ENCODE measurements at places on chromosomes 4 and X.

- no peak for DNase-seq
Measured at GRCh38 chr4:169100670-169101101, 90.6 kb upstream of the CBR4 start.

DNA sequence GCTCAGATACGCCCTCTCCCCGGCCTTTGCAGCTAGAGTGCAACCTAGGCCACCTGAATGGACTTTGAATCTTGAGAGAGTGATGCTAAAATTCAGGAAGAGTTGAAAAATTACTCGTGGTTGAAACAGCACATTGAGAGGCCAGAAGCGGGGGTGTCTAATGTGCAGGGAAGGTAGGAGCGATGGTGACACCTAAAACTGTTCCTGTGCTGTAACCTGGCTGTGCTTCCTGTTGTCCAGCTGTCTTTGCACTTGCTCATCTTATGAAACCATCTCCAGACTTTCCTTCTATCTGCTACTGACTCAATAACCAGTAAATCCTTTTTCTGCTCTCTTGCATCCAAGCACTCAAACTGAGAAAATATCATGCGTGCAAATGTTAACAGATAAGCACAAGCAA lies 106.4 kb upstream of the RPS6KA3 start:
- no peak for DNase-seq

DNA sequence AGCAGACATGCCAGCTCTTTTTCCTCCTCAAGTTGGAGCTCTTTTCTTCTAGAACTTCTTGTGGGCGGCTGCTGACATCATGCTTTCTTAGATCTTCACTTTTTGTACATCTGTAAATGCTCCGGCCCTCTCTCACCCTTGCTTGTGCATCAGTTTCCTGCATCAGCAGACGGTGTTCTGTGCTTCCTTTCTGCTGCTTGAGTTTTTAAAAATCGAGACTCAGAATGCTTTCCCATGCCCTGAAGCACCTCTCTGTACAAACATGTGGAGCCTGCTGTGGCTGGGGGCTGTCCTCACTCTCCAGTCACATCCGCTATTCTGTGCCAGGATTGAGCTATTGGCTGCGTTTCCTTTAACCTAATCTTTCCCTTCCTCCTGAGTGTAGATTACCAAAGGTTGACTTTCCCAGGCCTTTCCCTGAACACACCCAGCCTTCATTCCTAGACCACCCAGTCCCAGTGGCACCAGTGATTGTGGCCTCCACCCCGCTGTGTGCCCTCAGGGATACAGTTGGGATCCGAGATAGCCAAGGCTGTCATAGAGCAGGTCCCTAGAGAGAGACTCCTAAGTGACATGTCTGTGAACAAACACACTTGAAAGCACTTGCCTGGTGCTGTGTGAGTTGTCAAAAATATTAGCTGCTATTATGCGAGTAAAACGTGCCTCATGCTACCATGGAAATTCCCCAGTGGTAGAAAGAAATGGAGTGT lies 41.9 kb downstream of the TNIP2 start:
- no peak for DNase-seq

DNA sequence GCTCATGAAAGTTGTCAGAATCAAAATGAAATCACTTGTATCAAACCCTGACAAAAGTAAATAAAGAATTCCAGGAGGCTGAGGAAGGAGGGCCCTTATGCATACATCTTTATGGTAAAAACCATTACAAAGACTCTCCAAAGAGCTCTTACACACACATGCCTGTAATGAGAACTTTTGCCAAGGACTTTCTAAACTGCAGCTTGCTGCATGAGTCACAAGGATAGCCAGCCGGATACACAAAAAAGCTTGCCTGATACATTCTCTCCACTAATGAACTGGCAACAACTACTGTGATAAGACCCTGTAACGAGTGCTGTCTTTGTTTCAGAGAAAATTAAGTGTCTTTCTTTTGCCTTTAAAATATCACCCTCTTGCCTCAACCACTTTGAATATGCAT lies 618.1 kb downstream of the PPP4R3C start:
- DNase-seq = no peak

DNA sequence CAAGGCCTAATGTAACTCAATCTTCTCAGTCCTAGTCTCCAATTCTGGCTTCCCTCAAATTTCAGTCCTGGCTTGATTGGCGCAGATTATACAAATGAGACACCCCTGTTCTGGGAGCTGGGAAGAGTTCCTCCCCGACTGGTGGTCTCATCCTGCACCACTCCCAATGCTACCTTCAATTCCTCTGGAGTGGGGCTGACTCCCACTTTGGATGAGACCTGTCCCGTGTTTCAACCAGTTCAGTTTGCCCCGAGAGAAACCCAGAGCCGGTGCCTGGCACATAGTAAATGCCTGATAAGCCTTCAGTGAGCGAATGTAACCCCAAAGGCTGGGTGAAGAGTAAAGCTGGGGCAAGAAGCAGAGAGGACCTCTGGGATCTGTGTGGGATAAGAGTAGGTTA lies 4.0 kb upstream of the SYP start:
- no peak for DNase-seq
